ENCODE measurements at places on chromosomes 4 and X.

- no peak for DNase-seq
Observed at GRCh38 chrX:145506214-145506613, 258.9 kb downstream of the SPANXN1 start.

DNA sequence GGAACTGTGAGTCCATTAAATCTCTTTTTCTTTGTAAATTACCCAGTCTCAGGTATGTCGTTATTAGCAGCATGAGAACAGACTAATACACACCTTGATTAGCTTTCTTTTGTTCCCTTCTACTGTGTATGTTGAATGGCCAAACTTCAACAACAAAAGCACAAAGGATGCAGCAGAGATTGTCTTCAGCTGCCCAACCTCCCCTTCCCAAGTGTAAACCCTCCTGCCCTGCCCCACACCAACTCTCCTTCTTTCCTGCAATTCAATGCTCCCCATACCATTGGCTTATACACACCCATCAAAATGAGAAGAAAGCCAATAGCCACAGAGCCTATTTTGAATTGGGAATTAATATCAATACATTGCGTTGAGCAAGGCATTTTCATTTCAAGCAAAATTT is 27.8 kb downstream of the ANOS1 start:
- no peak for DNase-seq

GRCh38 chrX:55794405-55794804 is 76.9 kb downstream of the RRAGB start:
- no peak for DNase-seq

DNA sequence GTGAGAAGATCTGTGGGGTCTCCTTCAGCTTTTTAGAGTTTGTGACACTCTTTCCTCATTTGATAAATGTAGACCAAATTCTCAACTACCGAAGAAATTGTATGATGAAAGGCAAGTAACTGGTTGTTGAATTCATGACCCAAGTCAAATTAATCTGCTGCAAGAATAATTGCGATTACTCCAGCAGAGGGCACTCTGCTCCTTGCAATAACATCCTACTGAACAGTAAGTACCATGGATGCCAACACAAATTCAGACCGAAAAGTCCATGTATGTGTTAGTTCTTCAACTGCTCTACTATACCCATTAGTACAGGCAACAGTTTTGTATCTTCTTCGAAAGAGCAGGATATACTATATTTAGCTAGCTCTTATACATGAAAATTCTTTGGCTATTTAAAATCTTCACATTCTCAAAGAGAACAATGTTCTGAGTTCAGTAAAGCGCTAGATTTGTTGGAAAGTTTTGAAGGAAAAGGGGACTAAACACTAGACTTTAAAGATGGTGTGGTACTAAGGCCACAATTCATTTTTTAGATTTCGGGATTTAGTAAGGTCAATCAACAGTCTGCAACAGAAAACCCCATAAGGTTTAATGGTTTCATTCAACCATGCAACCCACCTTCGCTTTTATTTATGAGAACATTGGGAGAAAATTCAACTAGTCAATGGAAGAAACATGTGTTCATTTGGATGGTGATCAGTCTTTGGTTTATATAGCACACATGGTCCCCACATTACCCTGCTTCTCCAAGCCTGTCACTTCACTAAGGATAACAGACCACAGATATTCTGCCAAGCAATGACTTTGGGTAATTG is 105.4 kb upstream of the TBC1D9 start:
- DNase-seq = peak; percentile 11

DNA sequence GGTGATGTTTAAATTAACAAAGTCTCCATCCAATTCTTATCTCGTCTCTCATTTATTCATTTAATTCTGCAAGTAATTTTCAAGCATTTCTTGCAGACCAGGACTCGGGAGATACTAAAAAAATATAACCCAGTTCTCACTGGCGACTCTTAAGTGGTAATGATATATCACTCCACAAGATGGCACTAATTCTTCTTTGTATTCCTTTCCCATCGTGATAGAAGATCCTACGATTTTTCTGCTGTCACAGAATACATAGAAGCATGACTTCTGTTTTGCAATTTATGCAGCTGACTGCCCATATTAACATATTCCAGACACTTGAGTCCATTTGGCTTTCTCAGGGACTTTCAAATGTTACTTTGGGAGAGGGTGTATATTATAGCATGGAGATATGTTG is 64.0 kb upstream of the FGF13 start:
- no peak for DNase-seq
